ENCODE measurements at places on chromosomes 2 and 18.

- DNase-seq: no peak
Measured at GRCh38 chr2:129374452-129374851, 605.0 kb upstream of the RAB6C start.

GRCh38 chr2:234996069-234996940, 44.5 kb downstream of the SH3BP4 start:
- no peak for DNase-seq

DNA sequence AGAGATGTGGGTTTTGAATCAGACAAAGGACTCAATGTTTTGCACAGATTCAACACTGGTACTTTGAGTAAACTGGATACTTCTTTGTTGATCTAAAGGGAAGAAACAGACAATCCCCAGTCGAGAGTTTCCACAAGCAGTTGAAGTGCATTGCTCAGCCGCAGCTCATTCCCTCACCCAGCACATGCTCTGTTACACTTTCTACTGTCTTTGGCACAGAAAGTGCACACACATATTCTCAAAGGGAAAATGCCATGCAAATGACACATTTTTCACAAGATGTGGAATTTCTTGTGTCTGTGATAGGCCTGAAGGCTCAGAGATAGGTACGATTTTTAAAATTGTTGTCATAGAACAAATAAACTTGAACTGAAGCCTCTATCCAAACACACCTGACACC, 258.9 kb upstream of the TRIB2 start:
- no peak for DNase-seq

- DNase-seq: no peak
Measured at GRCh38 chr2:70935468-70936164, at the start of gene ATP6V1B1. ATP6V1B1 (plus strand) TSS chr2:70935900; CDS start chr2:70935955, 55 bp downstream.

DNA sequence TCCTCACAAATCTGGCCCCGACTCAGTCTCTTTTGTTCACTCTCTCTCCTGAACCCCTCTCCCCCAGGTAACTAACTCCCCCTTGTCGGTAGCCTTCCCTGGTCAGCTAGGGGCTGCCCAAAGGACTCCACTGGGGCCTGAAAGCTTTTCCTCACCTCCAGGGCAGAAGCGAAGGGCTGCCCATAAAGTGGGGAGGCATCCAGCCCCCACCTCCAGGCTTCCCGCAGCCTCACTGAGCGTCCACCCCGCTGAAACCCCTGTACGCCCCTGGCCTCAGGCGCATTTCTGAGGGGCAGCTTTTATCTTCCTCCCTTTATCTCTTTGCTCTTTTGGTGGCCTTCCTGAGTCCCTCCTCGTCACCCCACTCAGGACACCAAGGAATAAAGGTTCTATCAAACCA, 249.3 kb downstream of the CYP26B1 start:
- no peak for DNase-seq

DNA sequence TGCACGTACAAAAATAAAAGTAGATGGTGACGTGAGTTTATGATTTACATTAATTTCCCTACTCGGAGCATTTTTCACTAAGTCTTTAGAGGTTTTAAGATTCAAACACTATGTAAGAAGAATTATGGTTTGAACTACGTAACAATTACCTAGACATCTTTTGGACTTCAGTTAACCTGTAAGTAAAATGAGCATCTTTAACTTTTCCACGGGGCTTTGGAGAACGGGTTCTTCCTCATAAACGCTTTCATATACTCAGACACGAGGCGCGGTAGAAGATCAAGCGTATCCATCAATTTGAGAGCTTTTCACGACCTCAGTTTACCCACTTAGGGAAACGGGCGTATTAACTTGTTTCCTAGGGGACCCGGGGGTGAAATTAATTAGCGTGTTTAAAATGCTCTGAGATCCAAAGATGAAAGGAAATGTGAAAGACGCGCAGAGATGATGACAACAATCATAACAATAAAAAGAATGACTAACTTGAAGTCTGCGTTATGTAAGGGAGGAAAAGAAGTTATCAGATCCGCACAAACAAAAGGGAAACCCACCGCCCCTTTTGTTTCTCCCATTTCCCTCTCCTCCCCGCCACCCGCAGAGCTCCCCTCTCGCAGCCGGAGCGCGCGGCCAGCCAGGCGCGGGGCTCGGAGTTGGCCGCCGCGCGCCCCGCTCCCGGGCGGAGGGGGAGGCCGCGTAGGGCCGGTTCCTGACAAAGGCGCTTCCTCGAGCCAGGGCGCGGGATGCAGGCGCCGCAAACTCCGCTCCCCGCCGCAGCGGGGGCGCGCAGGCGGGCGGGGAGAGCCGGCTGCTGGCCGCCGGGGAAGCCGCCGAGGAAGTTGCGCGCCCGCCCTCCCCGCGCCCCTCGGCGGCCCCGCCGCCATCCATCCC, 807 bp downstream of the PELI1 start:
- DNase-seq: peak; percentile 13

DNA sequence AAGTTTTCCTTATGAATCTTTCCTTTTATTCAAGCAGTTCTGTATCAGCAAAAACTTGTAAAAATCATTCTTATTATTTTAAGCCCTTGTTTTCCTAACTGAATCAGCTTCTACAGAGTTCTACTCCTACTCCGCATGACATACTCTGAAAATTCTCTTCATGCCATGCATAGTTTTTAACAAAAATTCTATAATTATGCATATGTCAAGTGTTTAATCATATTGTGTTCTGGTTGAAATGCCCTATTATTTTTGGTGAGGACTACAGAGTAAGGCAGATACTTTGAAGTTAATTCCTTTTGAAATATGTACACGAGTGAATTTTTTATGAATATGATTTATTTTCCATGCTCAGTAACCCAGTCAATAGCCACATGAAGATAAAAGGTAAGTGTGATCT, 28.8 kb downstream of the ANKRD30B start:
- no peak for DNase-seq
